Gastroesophageal sphincter (tissue), 4 donors: ENCODE measurements at places on chromosomes 13 and 19. TPM values are rescaled to one million over a fixed set of nuclear protein-coding genes. Genes with fewer than 3 reads are reported as not detected.

FCGBP gene
- total RNA-seq, result 2.7 TPM

LILRA6 gene
- 1.4 TPM for total RNA-seq

GGN gene
- total RNA-seq, result not detected

CBY2 gene
- not detected for total RNA-seq

CDX2 gene
- not detected for total RNA-seq

R3HDM4 gene
- 26.5 TPM for total RNA-seq

VSTM2B gene
- not detected for total RNA-seq

B3GNT8 gene
- total RNA-seq, result 3.1 TPM

ZNF723 gene
- not detected for total RNA-seq

ZNF227 gene
- total RNA-seq, result 11.1 TPM

ZNF57 gene
- total RNA-seq, result 3.0 TPM

FAM124A gene
- total RNA-seq, result 15.4 TPM

COL4A2 gene
- 496 TPM for total RNA-seq

OVOL3 gene
- not detected for total RNA-seq

COL4A1 gene
- total RNA-seq, result 389 TPM

N4BP2L1 gene
- total RNA-seq, result 7.2 TPM

PTOV1 gene
- total RNA-seq, result 55.1 TPM

STOML3 gene
- not detected for total RNA-seq

OR4F17 gene
- total RNA-seq, result not detected

MEDAG gene
- 38.2 TPM for total RNA-seq

ANGPTL4 gene
- 25.3 TPM for total RNA-seq

SIGLEC5 gene
- not detected for total RNA-seq

HIPK4 gene
- not detected for total RNA-seq

ZNF844 gene
- 8.8 TPM for total RNA-seq

KLK2 gene
- total RNA-seq, result not detected

PSG3 gene
- not detected for total RNA-seq

ZNF548 gene
- 36.8 TPM for total RNA-seq

ZNF154 gene
- 9.8 TPM for total RNA-seq

ZNF544 gene
- total RNA-seq, result 43.0 TPM

ZNF229 gene
- 5.1 TPM for total RNA-seq
